ENCODE measurements at places on chromosomes 1 and 21. TPM values are rescaled to one million over a fixed set of nuclear protein-coding genes. Genes with fewer than 3 reads are reported as not detected.

The LAMC2 gene
- total RNA-seq = 17.5 TPM

The A3GALT2 gene
- total RNA-seq = not detected

The GBP2 gene
- total RNA-seq = 0.65 TPM

The CELA2B gene
- total RNA-seq = not detected

The LRRC53 gene
- total RNA-seq = not detected

The ACKR1 gene
- not detected for total RNA-seq

The FMO1 gene
- total RNA-seq = not detected

The HAO2 gene
- not detected for total RNA-seq

The CFAP107 gene
- total RNA-seq = not detected

The SLC45A3 gene
- total RNA-seq = 5.2 TPM

The CFHR4 gene
- not detected for total RNA-seq

The ATPAF1 gene
- 34.6 TPM for total RNA-seq

The FCER1A gene
- total RNA-seq = not detected

The AXDND1 gene
- total RNA-seq = 0.17 TPM

The SLC26A9 gene
- total RNA-seq = 0.08 TPM

The PLA2G2C gene
- not detected for total RNA-seq

The KCND3 gene
- total RNA-seq = not detected

The MXRA8 gene
- total RNA-seq = 0.36 TPM

The CA6 gene
- not detected for total RNA-seq

The S100A3 gene
- total RNA-seq = 119 TPM

The RGS7 gene
- 0.02 TPM for total RNA-seq

The DMBX1 gene
- 0.49 TPM for total RNA-seq

The ADGRL4 gene
- not detected for total RNA-seq

The FBLIM1 gene
- total RNA-seq = 31.4 TPM

The LCE6A gene
- not detected for total RNA-seq

The POU3F1 gene
- total RNA-seq = 0.03 TPM

The NBPF1 gene
- 17.5 TPM for total RNA-seq

The TGFB2 gene
- 8.6 TPM for total RNA-seq

The UBE2U gene
- not detected for total RNA-seq

The MAB21L3 gene
- not detected for total RNA-seq

Data from A549 treated with AZD2906 at 1 μM for 4 hours (cell line).